ENCODE measurements at places on chromosomes 12 and 14.

DNA sequence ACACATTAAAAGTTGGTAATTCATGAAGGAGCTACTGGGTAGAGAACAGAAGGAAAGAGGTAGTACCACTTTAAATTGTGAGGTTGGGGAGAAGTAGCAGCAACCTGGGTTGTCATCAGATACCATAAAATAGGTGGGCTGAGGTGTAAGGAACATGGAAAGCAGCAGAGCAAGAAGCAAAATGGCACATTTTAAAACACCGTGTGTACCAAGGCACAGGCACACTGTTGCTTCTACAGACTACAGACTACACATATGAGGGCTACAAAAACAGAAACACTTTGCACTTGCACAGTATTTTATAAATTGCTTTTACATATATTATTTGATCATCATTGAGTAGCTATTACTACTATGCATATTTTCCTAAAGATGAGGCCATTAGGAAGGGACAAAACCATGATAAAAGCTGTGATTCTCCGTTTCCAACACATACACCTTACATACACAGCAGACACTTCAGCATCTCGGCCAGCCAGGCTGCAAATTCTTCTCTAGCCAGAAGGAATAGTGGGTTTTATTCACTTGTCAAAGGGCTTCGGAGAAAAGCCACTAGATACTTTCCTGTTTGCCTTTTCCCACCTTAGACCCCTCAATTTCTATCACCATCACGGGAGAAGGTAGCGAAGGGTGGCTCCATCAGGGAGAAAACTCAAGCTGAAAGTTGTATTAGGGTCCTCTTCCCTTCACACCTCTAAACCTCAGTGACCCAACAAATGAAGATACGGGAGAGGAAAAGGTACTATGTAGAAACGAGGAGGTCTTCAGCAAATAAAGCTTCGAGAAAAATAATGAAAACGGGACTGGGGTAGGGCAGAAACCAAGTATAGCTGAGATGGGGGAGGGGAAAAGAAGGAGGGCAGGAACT, 1.6 kb downstream of the PYM1 start:
- no peak for DNase-seq

DNA sequence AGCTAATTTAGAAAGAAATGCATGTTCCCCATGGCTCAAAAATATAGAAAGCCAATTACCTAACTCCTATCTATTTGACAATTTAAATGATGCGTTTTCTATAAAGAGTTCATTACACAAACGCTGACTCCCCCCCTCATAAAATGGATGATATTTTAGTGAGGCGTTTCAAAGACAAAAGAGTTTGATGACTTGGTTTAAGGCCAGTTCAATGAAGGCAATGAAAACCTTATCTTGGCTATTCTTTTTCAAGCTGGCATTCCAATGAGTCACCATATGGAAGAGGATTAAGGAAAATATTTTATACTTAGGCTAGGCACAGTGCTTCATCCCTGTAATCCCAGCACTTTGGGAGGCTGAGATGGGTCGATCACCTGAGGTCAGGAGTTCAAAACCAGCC, 62.7 kb downstream of the HMGA2 start:
- DNase-seq = no peak

DNA sequence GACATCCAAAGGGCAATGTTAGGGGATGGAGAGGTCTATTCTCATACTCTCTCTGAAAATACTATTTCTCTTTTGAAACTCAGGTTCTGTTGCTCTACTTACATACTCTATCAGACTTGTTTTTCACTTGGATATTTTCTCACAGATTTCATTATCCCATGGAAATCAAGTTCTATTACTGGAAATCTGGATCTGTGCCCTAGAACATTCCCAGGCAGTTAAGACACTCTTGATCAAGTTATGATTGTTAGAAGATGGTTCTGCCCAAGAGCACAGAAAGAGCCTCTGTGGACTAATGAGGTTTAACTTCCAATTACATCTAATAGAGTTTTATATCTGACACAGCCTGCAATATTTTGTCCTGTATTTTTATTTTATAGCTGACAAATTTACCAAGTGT, 591.0 kb upstream of the ATP2B1 start:
- DNase-seq = no peak

- DNase-seq = no peak
Measured at GRCh38 chr12:124501112-124501561, 66.3 kb downstream of the NCOR2 start.

DNA sequence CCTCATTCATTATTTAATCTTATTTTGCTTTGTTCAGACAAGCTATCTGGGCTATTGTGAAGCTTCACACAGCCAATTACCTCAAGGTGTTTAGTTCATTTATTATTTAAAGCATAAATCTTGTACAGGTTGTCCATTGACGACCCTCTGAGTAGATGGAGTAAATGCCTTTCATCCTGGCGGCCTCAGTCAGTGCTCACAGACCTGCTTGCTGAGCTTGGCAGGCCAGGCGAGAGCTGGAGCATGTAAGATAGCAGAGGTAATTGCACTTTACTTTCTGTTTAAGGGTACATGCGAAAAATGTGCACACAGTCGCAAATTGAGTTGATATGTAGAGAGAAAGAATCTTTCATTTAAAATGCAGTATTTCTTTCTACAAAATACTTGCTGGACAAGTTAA, 224.4 kb downstream of the NPAS3 start:
- DNase-seq = no peak

Measured in ovary (tissue), 10 donors.